ENCODE measurements at places on chromosomes 3 and 15.
A peak's percentile ranks its signal among the peaks of the same experiment; 100 is the strongest.

GRCh38 chr3:22835041-22835440 is 368.1 kb upstream of the UBE2E2 start:
- DNase-seq: peak; percentile 6

DNA sequence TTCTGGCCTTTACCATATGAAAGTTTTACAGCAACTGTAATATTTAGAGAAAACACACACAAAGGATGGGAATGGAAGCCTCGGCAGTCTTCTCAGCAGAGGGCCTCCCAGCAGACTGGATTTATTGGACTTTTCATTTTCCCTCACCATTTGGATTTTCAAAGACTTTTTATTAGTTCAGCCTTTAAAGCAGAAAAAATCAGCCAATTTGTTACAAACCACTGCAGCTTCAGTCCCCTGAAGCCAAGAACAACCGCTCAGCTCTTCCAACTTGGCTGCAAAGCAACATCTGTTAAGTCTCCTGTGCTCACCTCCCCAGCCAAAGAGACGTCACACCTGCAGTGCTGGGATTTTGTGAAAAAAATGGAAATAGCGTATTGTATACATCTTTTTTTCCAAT is 120.8 kb downstream of the GMPS start:
- DNase-seq: no peak

DNA sequence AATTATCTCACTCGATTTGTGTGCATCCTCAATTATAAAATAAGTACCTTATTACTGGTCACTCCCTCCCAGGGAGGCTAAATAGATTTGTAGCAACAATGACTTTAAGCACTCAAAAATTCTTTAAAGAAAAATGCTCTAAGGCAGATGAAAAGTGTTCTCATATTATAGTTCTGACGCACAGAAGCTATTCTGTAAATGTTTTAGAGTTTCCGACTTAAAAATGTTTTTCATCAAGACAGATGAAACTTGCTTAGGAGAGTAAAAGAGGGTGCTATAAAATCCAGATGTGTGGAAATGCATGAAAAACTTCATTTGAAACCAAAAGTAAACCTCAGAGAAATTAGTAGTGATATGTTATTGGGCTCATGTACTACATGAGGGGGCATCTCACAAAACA is 398.4 kb upstream of the KCNMB2 start:
- DNase-seq: no peak

- DNase-seq: no peak
These were observed 292.7 kb downstream of the UACA start for GRCh38 chr15:70470556-70471191.

DNA sequence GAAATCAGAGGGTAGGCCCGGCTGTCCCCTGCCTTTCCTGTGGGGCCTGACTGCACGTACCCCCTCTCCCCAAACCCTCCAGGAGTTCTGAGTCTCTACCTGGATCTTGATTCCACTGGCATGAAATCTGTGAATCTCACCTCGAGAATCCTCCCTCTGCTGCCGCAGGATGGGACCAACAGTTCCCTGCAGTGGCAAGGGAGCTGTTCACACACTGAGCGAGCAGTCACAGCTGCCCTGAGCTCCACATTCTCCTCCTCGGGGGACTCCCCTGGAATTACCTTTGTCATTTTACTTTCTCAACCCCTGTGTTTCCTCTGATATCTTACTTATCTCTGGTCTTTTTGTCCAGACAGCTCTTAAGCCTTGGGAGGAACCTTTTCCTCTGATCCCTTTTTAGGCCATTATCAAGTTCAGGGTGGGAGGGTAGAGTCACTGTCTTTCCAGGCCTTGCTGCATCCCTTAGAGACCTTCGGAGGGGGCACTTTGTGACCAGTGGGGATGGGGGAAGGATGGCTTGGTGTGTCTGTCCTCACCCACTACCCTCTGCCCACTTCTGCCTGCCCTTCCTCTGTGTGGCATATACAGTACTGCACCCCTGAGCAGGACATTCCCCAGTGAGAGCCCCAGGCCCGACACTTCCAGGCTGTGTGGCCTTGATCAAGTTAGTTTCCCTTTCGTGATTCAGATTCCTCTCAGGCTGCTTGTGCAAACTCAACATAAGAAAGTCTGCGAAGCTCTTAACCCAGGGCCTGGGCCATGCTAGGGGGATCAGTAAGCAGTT is 42.0 kb downstream of the CACNA2D3 start:
- no peak for DNase-seq

GRCh38 chr3:46489381-46489780 is 8.4 kb upstream of the RTP3 start:
- no peak for DNase-seq

- DNase-seq: no peak
These were observed 6.2 kb upstream of the ZNF35 start for GRCh38 chr3:44642337-44642736.

DNA sequence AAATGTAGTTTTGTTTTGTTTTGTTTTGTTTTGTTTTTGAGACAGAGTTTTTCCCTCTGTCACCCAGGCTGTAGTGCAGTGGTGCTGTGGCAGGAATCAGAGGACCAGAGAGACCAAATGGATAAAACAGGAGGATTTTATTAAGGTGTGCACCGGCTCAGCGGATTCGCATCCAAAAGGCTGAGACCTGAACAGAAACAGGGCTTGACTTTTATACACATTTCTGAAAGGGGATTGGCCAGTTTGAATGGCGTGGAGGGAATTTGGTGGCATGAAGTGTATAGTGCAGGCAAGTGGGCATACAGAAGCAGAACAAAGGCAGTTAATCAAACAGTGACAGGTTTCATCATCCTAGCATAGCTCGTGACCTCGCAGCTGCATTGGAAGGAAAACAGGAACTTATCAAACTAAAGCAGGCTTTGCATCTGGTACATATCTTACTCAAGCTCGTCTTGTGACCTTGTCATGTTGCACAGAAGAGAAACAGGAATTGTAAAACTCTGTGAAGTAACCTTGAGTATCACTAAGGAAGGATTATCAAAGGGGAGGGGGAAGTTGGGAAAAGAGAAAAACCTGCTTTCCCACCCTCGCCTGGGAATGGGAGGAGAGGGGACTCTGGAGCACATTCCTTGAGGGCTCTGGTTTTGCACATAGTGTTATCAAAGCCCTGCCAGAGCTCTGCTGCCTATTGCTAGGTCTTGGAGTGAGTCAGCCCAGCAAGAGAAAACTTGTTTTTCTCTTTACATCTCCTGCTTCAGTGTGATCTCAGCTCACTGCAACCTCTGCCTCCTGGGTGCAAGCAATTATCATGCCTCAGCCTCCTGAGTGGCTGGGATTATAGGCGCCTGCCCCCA is 38.5 kb downstream of the C3orf62 start:
- peak; percentile 11 for DNase-seq

DNA sequence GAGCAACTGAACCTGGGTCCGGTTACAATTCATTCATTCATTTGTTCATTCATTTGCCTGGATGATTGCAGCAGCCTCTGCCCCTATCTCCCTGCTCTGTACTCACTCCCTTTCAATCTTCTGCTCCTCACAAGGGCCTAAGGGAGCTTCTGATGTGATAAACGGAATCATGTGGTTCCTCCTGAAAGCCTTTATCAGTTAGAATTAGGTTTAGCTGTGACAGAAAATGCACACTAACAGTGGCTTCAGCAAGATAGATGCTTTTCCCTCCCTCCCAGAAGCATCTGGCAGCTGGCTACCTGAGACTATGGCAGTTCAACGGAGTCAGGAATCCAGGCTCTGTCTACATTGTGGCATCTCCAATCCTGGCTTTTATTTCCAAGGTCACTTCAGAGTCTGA is 196.0 kb downstream of the ADAMTS9 start:
- no peak for DNase-seq

GRCh38 chr3:178417736-178418135 is 118.5 kb upstream of the KCNMB2 start:
- DNase-seq: no peak

DNA sequence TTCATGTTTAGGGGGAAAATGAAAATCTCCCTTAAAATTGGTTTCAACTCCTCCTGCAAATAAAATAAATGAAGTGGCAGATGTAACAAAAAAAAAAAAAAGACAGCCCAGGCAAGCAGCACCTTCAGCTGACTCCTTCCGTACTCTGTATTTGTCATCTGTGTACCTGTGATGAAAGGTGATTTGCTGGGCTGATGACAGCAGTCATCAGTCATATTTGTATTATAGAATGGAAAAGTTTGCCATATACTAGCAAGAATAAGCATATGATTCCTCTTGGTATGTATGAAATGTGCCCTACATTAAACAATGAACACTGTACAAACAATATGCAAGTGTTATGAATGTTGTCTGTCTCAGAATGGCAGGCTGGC is 44.1 kb upstream of the WWTR1 start:
- peak; percentile 31 for DNase-seq

DNA sequence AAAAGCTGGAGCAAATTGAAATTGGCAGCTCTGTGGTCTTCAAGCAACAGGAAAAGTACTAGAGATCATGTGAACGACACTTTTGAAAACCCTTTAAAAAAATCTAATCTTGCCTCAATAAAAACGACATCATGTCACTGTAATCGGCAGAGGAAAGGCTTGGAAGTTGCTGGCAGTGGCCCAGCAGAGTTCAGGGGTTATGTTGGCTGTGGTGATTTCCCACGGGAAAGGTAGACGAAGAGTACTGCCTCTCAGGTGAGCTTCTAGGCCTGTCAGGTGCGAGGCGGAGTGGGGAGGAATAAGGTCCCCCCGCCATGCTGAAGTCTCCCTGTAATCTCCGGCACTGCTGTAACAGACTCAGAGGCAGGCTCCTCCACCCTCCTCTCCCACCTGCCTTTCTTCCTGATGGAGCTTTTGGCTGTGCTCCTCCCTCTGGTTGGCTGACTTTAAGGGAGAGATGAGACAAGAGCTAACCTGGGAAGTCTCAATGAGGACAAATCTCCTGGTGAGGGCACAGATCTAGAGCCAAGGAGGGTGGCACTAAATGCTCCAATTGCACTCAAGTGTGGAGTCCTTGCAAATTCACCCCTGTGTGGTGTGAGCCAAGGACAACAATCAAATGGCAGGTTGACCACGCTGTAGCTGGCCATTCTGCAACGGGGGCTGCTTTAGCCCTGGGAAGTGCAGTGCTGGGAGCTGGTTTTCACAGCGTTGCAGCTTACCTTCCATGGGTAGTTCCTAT is 18.7 kb upstream of the HES1 start:
- no peak for DNase-seq

DNA sequence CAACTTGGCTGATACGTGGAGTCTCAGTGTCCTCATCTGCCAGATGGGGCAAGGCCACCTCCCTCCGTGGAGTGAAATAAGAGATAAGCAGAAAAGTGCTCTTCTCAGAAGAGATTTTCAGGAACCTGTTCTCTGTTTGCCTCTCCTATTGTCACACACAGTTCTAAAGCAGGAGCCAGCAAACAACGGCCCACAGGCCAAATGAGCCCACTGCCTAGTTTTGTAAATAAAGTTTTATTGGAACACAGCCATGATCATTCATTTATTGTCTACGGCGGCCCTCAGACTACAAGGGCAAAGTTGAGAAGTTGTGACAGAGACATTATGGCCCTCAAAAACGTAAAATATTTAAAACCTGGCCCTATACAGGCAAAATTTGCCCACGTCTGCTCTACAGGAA is 256.8 kb upstream of the IGF1R start:
- no peak for DNase-seq

GRCh38 chr3:56005196-56005805 is 463.0 kb downstream of the ERC2 start:
- peak; percentile 28 for DNase-seq

DNA sequence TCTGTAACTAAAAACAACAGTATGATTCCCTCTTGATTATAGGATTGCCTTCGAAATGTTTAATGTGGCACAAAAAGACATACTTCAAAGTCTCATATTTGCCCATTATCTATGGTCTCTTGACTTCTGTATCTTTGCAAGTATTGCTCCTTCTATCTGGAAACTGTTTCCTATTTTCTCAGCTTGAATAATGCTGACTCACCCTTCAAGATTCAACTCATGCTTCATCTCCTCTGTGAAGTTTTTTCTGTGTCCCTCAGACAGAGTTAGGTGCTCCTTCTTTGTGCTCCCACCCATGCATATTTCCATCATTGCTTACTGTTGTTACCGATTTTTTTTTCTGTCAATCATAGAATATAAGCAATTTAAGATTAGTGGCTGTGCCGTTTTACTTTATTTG is 192.8 kb upstream of the ROBO1 start:
- no peak for DNase-seq

GRCh38 chr15:40003116-40003916 is 35.7 kb downstream of the SRP14 start:
- no peak for DNase-seq

DNA sequence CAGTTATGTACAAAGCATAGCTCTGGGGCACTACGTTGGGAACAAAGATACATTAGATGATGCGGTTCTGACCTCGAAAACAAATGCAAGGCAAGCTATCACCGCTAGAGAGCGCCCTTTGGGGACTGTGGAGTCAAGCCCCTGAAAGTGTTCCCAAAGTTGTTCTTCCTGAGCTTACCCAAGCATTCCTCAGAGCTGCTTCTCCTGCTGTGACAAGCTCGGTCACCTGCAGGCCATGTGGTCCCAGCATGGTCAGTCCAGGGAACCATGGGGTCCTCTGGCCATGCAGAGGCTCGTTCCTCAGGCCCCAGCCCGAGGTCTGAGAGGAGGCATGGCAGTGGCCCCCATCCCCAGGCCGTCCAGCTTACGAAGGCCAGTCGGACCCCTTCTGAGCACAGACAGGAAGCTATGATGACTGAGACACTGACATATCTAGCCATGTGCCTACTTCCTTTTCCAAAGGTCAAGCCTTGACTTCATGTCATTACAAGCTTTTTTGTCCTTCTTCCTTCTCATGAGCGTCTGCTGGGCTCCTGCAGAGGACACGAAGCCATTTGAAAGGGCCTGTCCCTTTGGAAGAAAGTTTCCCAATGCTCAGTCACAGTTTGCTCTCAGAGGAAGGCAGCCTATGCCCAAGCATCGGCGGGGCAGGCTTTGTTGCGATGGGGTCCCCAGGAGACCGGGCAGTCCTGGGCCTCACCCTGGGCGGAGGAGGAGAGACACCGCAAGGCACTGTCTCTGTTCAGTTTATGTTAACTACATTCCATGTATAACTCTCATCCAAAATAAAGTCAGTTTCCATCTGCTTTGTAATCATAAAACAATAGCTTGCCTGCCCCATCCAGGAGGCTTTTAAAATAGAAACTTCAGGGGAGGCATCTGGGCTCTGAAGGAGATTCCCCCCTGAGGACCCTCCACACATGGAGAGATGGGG is 79.3 kb downstream of the ATP10A start:
- DNase-seq: peak; percentile 63

GRCh38 chr3:126127452-126127851 is 43.5 kb upstream of the SLC41A3 start:
- no peak for DNase-seq

Data from fibroblast of upper back skin (primary cell).